ENCODE measurements at places on chromosomes 2 and 18.

DNA sequence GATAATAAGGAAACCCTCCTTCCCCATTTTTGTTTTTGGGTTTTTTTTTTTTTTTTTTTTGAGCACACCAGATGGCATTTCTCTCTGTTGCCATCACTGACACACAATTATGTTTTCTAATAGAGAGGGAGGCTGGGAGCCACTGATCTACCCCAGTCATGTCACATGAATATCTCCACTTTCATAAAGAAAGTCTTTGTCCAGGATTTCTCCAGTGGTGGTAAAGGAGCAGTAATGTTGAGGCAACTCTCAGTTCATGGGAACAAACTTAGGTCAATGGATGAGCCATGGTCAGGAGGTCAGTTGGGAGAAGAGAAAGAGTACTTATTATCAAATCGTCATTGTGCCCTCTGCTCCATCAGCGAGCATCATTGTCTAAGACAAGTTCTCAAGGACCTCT lies 603.7 kb downstream of the ARHGAP15 start:
- DNase-seq: no peak

DNA sequence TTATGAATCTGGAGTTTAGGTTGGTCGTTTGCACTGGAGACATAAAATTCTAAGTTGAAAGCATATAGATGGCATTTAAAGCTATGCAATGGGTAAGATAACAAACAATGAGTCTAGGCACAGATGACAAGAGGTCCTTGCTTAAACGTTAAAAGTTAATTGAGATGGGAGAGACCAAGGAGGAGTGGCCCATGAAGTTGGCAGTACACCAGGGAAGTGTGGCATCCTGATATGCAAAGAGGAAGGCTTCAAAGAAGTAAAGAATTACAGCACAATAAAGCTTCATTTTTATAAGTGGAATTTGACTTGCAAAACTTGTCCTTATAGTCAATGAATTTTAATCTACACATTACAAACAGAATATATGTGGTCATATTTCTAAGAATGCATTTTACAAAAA lies 23.2 kb downstream of the UPP2 start:
- DNase-seq: no peak

DNA sequence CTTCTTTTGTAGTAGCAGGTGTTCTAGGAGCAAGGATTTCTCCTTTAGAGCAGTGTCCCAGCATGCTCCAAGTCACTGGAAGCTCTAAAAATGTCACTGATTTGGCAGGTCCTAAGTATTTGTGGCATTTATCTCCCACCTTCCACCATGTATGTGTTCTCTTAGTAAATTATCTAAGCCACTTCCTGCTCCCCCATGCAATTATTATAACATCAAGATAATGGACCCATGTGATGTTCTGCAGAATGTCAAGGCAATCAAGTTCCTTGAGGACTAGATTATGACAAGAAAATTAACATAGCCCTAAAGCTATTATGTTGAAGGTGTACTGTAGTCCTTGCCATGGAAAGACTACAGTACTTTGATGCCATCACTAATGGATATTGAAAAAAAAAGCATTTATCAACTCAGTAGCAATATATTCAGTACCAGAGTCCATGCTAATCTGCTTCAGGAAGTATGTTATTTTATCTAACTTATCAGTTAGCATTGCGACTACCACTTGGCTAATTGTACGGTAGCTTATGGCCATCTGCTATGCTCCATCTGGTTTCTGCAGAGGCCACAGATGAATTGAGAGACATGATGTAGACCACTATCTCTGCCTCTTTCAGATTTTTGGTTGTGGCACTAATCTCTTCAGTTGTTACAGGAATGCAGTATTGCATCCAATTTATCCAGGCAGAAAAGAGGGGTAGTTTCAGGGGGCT lies 56.7 kb downstream of the GPR39 start:
- no peak for DNase-seq

GRCh38 chr2:158600155-158600802 lies 143.5 kb downstream of the PKP4 start:
- DNase-seq: no peak

DNA sequence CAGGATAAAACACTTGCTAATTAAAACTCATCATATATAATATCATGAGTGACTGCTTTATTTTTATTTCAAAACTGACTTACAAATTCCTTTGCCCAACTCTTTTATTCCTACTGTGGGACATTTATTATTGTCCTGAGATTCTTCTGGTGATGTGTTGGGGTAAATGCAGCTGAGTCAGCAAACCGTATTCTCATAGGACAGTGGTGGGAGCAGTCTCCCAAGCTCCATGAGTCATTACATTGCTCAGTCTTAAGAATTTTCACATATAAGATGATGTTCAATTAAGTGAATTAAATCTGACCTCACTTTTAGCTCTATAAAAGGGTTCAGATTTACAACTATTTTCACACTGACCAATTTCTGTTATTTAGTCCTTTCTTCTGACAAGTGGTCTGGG lies 1530.7 kb downstream of the LRP1B start:
- DNase-seq: no peak

GRCh38 chr18:24459772-24460171 lies 665 bp upstream of the HRH4 start:
- no peak for DNase-seq

- DNase-seq: no peak
These were observed 23.7 kb downstream of the NCAPH start for GRCh38 chr2:96359310-96359709.

DNA sequence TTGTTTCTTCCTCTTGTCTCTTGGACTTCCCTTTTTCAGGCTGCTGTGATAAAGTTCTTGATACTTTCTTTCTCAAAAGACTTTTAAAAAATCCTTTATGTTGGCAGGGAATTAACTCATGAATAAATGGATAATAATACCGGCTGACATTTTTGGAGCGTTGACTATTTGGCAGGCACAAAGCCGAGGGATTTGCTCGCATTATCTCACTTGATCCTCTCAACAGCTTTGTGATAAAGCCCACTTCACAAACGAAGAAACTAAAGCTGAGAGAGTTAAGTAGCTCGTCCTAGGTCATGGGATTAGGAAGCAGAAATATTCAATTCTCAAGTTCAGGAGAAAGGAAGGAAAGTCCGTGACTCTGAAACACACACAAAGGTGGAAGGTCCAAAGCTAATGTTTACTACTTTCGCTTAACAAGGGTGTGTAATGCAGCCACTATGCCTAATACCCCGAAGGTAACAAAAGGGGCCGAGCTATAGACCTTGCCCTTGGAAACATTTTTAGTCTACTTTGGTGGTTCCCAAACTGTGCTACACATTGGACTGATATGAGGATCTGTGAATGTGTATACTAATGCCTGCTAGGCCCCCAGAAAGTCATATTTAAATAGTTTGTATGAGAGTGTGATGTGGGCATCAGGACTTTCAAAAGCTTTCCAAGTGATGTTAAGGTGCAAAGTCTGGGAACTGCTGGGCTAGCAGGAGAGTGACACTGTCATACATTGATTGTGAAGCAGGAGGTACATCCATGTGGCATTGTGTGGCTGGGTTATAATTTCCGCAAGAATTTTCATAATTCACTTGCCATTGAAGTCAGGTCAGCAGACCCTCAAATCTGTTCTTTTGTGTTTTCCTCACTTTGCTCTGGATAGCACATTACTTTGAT lies 508.4 kb downstream of the PLCL1 start:
- DNase-seq: no peak

DNA sequence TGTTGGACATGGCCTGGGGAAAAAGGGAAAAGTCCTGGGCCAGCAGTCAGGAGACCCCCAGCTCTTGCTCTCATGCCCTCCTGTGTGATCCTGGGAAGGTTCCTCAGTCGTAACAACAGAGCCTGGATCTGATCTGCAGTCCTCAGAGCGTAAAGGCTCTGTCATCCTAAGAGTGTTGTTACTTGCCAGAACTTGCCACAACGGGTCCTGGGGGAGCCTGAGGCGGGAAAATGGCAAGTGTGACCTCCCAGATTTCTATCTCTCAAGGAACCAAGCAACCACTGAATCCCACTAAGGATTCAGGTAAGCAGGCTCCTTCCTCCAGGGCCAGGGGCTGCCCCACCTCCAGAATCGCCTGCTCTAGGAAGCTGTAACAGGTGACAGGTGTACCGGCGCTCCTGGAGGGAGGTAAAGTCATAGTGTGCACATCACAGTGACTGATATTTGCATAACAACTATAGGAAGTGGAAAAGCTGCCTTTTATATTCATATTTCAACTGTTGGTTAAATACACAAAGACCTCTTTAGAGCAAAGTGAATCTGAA lies 18.4 kb downstream of the HS1BP3 start:
- no peak for DNase-seq

- no peak for DNase-seq
These were observed 1749.0 kb upstream of the CELF4 start for GRCh38 chr18:39314595-39314994.

DNA sequence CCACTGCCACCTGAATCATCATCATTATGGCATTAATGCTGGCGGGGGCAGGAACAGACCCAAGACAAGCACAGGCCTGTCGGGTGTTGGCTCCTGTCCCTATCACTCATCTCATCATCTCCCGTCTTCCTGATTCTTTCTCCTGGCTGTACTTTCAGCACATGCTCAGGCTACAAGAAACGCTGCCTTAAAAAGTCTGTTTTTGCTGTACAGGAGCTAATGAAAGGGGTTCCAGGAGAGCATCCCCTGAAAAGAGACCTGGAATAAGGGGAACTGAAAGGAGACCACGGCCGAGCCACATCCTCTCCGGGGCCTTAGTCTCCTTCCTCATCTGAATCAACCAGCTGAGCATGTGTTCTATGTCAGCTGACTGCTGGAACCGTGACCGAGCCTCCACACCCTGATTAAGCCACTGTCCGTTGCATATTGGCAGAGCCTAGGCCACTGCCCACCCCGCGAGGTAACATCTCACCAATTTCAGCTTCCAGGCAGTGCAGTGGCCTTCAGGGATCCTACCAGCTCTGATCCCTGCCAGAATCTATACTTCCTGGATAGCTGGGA lies 62.6 kb downstream of the DNMT3A start:
- no peak for DNase-seq

- DNase-seq: no peak
These were observed 29.2 kb upstream of the MFF start for GRCh38 chr2:227295806-227296205.

- no peak for DNase-seq
These were observed 157.2 kb upstream of the SLC14A2 start for GRCh38 chr18:45458033-45458432.

GRCh38 chr2:23520256-23520655 lies 135.3 kb downstream of the KLHL29 start:
- no peak for DNase-seq

GRCh38 chr2:33893824-33894223 lies 294.7 kb upstream of the FAM98A start:
- no peak for DNase-seq

- no peak for DNase-seq
These were observed 136.5 kb downstream of the TXNL1 start for GRCh38 chr18:56501896-56502295.

DNA sequence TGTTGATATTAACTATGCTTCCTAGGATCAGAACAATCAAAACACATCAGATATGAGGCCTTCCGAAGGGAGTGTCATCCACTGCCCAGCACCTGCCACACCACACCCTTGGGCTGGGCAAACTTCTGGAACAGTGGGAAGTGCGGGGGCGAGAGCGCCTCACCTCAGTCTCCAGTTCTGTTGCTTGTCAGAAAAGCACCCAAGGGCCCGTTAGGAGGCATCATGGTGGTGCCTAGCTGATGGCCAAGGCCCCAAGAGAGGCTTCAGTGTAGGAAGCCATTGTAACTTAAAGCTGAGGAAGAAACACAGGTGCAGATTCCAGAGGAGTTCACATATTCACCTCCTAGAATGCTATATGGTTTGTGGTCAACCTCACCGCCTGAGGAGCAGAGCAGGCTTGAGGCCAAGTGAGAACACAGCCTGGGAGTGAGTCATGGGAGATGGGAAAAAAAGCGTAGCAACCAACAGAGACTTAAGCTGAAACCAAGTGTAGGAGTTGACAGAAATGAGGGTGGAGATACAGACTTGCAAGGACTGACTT lies 85.1 kb upstream of the ATL2 start:
- no peak for DNase-seq

GRCh38 chr2:12714391-12715221 lies 2.1 kb upstream of the TRIB2 start:
- DNase-seq: no peak

DNA sequence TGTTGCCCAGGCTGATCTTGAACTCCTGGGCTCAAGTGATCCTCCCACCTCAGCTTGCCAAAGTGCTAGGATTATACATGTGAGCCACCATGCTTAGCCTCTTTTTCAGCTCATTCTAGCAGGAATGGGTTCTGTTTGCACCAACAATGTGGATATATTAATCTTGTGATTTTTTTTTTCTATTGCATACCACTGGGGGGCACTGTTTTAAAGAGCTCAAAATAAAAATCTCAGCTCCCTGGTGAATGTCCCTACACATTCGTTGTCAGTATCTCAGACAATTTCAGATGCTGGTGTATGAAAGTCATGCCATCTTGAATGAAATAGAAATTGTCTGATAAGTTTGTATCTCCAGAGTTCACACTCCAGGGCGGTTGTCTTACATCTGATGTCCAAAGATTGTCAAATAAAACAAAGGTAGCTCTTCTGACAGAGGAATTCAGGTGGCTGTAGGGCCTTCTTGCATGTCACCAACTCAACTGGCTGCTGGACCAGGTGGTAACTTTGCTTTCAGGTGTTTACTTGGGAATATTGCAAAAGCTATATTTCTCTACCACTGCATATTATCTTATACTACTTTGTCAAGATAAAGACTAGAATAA lies 3.1 kb upstream of the MATN3 start:
- no peak for DNase-seq

GRCh38 chr2:103284750-103285149 lies 522.9 kb downstream of the TMEM182 start:
- no peak for DNase-seq

DNA sequence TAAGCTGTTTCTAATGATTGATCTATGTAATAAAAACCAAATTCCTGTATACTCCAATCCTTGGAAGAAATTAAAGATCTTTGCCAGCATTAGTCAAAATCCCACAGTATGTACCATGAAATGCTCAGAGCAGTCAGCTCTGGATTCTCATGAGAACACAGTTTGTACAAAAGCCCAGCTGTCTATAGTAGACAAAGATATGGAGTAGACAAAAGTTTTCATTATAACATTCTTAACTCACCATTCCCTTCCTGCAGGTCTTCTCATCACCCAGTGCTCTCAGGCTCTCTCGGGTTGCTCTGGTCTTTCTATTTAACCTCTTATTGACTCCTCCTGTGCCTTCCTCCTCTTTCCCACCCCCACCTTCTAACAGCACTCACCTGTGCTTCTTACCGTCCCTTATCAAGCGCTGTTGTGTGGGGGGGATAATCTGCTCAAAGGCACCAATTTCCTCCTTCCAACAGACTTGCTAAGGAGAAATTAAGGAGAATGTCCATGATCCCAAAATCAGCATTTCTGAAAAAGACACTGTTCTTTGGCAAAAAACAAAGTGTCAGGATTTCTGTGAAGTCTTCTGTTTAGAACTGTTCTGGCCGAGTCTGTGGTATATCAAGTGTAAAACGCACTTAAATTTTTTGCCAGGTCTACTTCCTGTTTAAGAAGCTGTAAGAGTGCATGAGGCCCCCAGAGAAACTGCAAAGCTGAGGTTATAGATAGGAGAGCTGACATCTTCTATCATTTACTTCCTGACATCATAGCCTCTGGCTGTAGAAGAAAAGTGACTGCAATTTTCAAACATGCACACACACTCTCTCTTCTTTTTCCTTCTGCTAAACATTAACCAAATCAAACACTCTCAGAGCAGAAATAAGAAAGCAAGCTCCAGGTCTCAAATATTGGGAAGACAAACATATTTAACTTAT lies 144.1 kb downstream of the EVA1A start:
- no peak for DNase-seq

GRCh38 chr2:85672456-85672855 lies 4.5 kb upstream of the SFTPB start:
- no peak for DNase-seq

- DNase-seq: no peak
These were observed 460 bp upstream of the SEMA4F start for GRCh38 chr2:74653589-74653984.
